ENCODE measurements at places on chromosomes 2 and 18.

GRCh38 chr2:95275601-95276243 lies 1.5 kb downstream of the PROM2 start:
- peak; percentile 57 for DNase-seq

- DNase-seq, result no peak
Measured at GRCh38 chr2:216571178-216571908, 61.9 kb upstream of the IGFBP2 start.

GRCh38 chr2:133711806-133712205 lies 143.5 kb upstream of the NCKAP5 start:
- no peak for DNase-seq

DNA sequence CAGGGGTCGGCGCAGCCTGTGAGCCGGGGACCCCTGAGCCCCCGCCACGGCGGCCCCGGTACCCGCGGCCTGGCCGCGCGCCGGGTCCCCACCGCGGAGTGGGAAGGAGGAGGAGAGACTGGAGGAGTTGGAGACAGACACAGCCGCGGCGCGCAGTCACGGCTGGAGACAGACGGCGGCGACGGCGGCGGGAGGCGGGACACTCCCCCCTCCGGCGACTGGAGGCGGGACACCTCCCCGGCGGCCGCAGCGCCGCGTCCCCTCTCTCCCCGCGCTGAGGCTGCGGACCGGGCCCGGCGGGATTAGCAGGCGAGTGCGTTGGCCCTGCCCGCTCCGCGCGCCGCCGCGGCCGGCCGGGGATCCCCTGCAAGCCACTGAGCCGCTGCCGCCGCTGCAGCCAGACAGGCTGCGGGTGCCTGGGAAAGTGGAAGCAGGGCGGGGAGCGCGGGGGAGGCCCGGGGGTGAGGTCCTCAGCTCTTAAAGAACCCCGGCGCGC lies 1.0 kb upstream of the LDLRAD4 start:
- peak; percentile 75 for DNase-seq

GRCh38 chr2:136985044-136985443 lies 219.7 kb downstream of the THSD7B start:
- DNase-seq, result no peak

DNA sequence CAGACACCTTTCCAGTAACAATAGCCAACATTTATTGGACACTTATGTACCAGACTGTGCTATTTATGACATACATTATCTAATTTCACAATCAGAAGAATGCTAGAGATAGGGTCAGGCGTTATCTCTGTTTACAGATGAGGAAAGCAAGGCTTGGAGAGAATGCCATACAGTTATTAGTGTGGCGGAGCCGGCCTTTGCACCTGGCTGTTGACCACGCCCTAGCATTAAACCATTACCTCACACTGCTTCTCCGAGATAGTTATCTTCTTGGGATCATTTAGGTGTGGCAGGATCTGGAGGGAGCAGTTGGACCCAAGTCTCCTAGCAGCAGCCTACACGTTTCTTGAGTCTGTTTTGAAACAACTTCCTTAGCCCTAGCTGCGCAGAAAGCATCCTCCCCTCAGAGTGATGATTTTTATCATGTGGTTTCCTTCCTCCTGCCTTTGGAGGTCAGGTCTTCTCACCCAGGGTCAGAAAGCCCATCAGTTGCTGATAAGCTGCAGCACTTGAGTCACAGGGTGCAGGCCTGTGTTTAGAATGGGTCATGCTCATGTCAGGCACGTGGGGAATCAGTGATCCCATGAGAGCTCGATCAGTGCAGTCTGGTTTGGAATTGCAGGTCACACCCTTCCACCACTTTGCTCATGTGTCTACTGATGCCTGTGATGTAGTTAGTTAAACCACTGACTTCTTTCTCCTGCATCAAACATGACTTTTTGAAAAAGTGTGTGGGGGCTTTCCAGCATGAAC lies 118.2 kb downstream of the SPTBN1 start:
- no peak for DNase-seq

DNA sequence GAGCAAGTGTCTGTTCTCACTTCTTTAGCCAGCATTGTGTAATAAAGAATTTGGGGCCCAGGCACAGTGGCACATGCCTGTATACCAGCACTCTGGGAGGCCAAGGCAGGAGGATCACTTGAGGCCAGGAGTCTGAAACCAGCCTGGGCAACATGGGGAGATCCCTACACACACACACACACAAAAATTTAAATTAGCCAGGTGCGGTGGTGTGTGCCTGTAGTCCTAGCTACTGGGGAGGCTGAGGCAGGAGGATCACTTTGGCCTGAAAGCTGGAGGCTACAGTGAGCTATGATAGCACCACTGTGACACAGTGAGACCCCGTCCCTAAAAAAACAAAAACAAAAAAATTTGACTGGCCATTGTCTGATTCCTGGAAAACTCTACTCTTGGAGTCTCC lies 8.3 kb downstream of the REV1 start:
- DNase-seq, result no peak

DNA sequence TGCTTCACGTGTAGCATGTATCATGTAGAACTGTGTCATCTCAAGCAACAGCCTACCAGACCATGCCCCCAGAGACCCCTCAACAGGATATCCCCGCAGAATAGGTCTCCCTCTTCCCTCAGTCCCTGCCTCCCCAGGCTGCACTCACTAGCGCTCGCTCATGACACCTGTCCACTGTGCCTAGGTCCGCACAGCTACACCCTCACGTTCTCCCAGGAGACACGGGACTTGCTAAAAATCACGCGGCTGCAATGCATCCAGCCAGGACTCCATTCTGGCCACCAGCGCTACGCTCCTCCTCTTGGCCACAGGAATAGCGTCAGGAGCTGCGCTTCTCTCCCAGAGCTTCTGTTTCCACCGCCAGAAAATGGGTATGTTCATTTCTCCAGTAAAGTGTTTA lies 2.5 kb downstream of the PXDN start:
- peak; percentile 69 for DNase-seq

DNA sequence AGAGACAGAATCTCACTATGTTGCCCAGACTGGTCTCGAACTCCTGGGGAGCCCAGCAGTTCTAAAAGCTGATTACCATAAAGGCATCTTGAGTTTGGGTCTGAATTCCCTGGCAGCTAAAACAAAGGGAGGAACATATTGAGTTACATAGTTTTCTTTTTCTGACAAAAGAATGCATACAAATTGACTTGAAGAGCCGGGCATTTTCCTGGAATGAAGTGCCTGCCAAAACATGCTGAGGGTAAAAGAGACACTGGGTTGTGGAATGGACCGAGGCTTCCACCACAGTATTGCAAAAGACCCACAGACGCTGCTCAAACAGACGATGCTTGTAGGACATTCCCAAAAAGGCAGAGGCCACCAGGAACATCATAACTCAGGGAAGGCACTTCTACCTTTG lies 35.1 kb upstream of the ROCK2 start:
- no peak for DNase-seq

GRCh38 chr18:58324824-58325480 lies 280.9 kb downstream of the NEDD4L start:
- DNase-seq, result no peak

GRCh38 chr2:71545572-71546274 lies 92.4 kb downstream of the DYSF start:
- DNase-seq, result peak; percentile 70

DNA sequence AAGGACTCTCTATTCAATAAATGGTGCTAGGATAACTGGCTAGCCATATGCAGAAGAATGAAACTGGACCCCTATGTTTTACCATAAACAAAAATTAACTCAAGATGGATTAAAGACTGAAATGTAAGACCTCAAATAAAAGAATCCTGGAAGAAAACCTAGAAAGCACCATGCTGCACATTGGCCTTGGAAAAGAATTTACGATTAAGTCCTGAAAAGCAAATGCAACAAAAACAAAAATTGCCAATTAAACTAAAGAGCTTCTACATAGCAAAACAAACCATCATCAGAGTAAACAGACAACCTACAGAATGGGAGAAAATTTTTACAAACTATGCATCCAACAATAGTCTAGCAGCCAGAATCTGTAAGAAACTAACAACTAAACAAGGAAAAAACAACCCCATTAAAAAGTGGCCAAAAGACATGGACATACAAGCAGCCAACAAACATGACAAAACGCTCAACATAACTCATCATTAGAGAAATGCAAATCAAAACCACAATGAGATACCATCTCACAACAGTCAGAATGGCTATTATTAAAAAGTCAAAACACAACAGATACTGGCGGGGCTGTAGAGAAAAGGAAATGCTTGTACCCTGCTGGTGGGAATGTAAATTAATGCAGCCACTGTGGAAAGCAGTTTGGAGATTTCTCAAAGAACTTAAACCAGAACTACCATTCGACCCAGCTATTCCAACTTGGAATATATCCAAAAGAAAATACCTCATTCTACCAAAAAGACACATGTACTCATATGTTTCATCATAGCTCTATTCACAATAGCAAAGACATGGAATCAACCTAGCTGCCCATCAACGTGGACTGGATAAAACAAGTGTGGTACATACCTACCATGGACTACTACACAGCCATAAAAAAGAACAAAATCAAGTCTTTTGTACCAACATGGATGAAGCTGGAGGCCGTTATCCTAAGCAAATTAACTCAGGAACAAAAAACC lies 30.6 kb downstream of the SEPTIN10 start:
- no peak for DNase-seq

DNA sequence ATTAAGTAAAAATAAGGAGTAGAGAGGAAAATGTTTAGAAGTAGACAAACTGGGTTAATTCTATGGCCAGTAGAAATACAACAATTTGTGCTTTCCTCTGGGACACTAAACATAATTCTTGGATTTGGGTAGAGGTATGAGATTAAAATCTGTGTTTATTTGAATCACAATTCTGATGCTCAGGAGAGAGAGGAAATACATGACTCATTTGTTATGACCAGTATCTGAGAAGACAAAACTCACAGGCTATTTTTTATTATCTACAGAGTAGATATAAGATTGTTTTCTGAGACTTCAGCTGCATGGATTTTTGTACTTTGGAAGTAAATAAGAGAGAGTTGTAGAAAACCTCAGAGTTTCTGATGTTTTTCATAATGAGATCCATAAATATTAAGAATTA lies 315.7 kb upstream of the CWC22 start:
- DNase-seq, result no peak

DNA sequence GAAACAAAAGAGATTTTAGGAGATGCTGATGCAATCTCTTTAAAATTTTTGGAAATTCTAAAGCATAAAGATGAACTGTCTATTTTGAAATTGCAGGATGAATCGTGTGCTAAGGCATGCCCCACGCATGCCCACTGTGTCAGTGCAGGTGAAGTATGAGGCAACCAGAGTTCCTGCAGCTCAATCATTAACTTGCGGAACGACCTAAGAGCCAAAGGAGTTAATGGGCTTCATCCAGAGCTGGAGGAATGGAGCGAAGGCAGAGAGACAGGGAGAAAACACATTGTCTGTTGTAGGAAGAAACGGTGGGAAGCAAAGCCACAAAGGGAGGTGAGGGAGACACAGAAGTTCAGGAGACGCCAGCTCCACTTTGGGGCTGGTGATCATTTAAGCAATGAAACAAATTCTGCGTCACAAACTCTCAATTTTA lies 265.2 kb downstream of the CCDC85A start:
- no peak for DNase-seq

GRCh38 chr2:153890576-153890975 lies 18.9 kb downstream of the GALNT13 start:
- DNase-seq, result no peak

GRCh38 chr18:10412933-10413332 lies 41.5 kb upstream of the APCDD1 start:
- no peak for DNase-seq

- no peak for DNase-seq
Measured at GRCh38 chr2:130263606-130264005, 65.4 kb upstream of the TUBA3E start.

- no peak for DNase-seq
Measured at GRCh38 chr2:120620025-120620793, 115.5 kb upstream of the GLI2 start.

GRCh38 chr2:124561486-124561885 lies 536.4 kb downstream of the CNTNAP5 start:
- DNase-seq, result no peak

DNA sequence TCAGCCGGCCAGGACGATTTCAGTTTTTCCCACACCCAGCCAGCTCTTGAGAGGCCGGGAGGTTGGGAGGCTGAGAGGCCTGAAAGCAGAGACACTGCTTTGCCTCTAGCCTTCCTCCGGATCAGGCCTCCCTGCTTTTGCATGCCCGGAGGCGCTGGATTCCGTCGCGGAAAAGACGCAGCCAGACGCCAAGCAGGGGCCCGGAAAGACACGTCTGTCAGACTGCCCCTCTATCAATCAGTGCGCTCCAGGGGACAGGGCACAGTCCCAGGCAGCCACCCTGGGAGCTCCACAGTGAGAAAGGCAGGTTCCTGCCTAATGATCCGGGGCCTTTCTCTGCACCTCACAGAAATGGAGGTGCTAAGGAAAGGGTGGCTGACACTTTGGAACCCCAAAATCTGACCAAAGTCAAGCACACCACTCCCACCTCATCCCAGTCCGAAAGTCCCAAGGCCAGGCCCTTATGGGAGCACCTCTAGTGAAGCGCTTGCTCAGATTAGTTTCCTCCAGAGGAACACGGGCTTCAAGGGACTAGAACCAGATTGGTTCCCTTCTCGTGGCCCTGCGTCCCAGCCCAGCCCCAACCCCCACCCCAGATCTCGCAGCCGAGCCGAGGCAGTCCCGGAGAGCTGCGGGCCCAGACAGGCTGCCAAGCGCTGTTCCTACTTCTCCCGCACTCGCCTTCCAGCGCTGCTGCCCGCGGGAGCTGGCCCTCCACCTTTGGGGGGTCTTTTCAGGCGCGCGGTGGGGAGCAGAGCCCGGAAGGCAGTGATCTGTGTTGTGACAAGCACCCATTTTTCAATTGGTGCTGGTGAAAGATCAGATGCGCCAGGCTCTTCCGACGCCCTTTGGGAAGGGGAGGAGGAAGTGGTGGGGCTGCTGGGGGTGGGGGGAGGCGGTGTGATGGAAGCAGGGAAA lies 5.0 kb downstream of the DLX1 start:
- DNase-seq, result no peak

- no peak for DNase-seq
Measured at GRCh38 chr2:18671363-18671762, 82.0 kb upstream of the NT5C1B start.

DNA sequence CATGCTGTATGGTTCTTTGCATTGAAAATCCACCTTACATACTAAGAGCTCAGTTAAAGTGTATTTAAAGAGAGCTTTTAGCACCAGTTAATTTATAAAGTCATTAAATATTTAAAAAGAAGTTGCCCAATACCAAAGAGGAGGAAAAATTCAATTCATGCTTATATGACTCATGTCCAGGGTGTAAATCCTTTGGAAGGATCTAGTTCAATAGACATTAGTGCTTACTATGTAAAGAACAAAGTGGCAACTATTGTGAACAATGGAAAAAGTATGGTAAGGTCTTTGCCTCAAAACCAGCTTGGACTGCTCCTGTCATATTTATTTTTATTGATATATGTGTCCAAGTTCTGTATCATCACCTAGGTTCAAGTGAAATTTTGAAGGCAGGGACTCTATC lies 90.5 kb downstream of the SCN9A start:
- DNase-seq, result no peak

DNA sequence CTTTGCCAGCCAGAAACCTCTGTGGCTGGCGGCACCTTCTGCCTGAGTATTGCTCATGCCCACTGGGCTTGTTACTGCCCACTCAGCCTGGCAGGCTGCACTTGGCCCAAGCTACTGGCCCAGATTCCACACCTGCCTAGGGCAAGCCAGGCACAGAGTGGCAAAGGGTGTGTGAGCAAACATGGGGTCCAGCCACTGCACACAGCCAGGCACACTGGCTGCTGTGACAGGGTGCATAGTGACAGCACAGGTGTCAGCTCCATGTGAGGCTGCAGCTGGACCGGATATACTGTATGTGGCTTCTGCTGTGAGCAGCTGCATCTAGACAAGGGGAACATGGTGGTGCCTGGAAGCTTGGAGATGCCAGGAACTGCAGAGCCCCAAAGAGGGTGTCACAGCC lies 113.9 kb downstream of the COPS8 start:
- peak; percentile 56 for DNase-seq

GRCh38 chr2:186058614-186059013 lies 320.0 kb downstream of the FSIP2 start:
- DNase-seq, result no peak

Data from sigmoid colon (tissue), 7 donors.